Breast epithelium (tissue), 4 donors: ENCODE measurements at places on chromosomes 7 and 10. TPM values are rescaled to one million over a fixed set of nuclear protein-coding genes. Genes with fewer than 3 reads are reported as not detected.

TFEC gene
- 7.2 TPM for total RNA-seq

- no peaks in the 10 kb centered on the region for H3K36me3 ChIP-seq
- no peaks in the 10 kb centered on the region for H3K27me3 ChIP-seq
- H3K4me3 ChIP-seq, result no peak overlapping the region
- H3K4me1 ChIP-seq, result peaks cover 3% of the 10 kb centered on the region
These were observed 6.3 kb downstream of the CALML5 start for GRCh38 chr10:5492929-5493576.

DNA sequence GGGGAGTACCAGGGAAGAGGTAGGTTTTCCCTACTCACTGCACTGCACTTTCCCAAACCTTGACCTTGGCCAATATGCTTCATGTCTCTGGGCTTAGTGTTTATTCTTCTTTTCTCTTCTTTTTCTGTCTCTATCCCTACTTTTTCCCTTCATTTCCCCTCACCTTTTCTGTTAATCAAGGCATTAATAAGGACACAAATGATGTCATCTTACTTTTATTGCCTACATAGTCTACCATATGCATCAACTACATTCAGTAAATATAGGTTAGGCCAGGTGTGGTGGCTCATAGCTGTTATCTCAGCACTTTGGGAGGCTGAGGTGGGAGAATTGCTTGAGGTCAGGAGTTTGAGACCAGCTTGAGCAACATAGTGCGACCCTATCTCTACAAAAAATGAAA is 13.0 kb upstream of the ZNF503 start:
- no peaks in the 10 kb centered on the region for H3K36me3 ChIP-seq
- H3K4me3 ChIP-seq, result no peak overlapping the region
- H3K27me3 ChIP-seq, result no peaks in the 10 kb centered on the region
- DNase-seq, result no peak
- H3K4me1 ChIP-seq, result no peaks in the 10 kb centered on the region

GRCh38 chr7:129898502-129899160 is 54.1 kb downstream of the UBE2H start:
- no peaks in the 10 kb centered on the region for H3K27me3 ChIP-seq
- no peak for DNase-seq
- peak overlapping the region; percentile 3 for H3K27ac ChIP-seq
- no peak overlapping the region for H3K4me3 ChIP-seq
- no peaks in the 10 kb centered on the region for H3K4me1 ChIP-seq

POM121C gene
- 19.0 TPM for total RNA-seq

RELN gene
- 9.8 TPM for total RNA-seq

GRCh38 chr7:28096713-28097112 is 83.9 kb downstream of the JAZF1 start:
- H3K4me3 ChIP-seq, result no peak overlapping the region
- DNase-seq, result peak; percentile 42
- no peak overlapping the region for H3K27ac ChIP-seq
- H3K4me1 ChIP-seq, result no peaks in the 10 kb centered on the region

DNA sequence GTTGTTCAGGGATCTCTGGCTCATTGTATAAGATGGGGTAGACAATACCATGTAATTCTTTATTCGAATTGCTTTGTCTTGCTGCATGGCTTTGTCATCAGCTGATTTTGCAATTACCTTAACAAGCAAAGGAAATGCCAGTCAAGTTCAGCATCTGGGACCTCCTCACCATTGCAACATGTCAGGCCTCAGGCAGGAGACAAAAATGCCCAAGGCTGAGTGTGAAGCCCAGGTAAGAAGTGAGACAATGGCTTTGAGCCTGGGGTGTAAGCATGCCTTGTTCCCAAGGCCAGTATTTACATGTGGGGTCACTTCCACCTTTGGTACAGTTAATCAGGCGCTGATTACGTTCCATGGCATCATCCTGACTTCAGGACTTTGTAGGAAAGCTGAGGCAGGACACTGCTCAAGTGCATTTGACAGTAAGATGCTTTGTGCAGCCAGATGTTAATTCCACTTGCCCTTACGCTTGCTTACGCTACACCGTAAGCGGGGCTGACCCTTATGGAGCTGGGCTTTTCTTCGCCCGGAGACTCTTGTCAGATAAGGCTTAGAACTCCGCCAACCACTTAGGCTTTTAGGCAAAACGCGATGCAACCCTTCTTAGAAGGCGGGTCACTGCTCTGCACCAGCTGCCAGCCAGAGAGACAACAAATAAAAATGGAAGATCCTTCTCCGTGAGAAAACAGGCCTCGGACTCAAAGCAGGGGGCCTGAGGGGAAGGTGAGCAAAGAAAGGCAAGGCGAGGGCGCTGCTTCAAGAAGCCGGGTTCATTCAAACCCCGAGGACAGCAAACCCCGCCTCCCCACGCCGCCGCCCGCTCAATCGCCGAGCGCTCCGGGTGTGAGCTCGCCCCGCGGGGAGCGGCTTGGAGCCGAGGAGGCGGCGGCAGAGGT is 1.3 kb upstream of the SP4 start:
- peaks cover 10% of the 10 kb centered on the region for H3K4me1 ChIP-seq
- peak overlapping the region; percentile 83 for H3K4me3 ChIP-seq
- H3K27me3 ChIP-seq, result no peaks in the 10 kb centered on the region
- peak overlapping the region; percentile 99 for H3K27ac ChIP-seq
- DNase-seq, result no peak

ANAPC16 gene
- total RNA-seq, result 155 TPM

GRCh38 chr10:94131885-94132284 is 138.2 kb downstream of the PLCE1 start:
- H3K4me3 ChIP-seq, result no peak overlapping the region
- no peaks in the 10 kb centered on the region for H3K4me1 ChIP-seq
- DNase-seq, result no peak
- H3K27me3 ChIP-seq, result no peaks in the 10 kb centered on the region
- no peaks in the 10 kb centered on the region for H3K36me3 ChIP-seq
- H3K27ac ChIP-seq, result no peak overlapping the region

DNA sequence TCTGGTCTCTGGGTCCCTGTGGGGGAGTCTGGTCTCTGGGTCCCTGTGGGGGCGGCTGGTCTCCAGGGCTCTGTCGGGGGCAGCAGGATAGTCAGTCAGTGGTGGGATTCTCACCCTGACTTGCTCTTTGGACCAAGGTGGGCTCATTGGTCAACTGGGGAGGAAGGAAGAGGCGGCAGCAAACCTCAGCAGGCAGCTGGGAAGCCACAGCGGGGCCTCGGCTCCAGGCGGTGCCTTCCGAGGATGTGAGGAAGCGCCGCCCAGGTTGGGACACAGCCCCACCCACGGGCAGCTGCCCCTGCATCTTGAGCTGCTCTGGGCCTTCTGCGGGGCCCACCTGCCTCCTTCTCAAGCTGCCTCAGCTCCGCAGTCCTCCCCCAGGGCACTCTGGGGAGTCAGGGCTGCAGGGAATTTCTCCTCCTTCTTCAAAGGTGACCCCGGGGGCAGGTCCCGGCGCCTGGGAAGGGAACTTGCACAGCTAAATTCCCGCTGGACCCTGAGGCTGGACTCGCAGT is 20.4 kb upstream of the KNDC1 start:
- H3K36me3 ChIP-seq, result no peaks in the 10 kb centered on the region
- no peak overlapping the region for H3K4me3 ChIP-seq
- H3K4me1 ChIP-seq, result no peaks in the 10 kb centered on the region
- DNase-seq, result no peak
- peaks cover 4% of the 10 kb centered on the region for H3K27me3 ChIP-seq
- no peak overlapping the region for H3K27ac ChIP-seq

FEZF1 gene
- total RNA-seq, result not detected

LRGUK gene
- 1.6 TPM for total RNA-seq

SPDYE2B gene
- total RNA-seq, result not detected

DNA sequence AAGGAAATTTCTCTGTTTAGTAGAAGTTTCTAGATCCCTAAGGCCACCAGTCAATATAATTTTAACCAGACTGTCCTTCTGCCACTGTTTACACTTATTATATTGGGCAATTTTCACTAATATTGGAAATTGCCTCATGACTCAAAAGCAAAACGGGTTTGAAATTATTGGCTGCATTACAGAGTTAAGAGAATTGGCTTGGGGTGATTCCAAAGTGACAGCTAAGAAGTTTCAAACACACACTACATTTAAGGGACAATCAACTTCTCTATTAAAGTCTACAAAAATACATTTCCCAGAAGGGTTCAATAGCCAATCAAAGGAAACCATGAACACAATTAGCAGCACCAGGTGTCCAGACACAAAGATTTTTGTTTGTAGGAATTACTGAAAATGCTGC is 111.9 kb downstream of the NEBL start:
- H3K27ac ChIP-seq, result no peak overlapping the region
- no peak for DNase-seq
- no peak overlapping the region for H3K4me3 ChIP-seq
- no peaks in the 10 kb centered on the region for H3K4me1 ChIP-seq

DNA sequence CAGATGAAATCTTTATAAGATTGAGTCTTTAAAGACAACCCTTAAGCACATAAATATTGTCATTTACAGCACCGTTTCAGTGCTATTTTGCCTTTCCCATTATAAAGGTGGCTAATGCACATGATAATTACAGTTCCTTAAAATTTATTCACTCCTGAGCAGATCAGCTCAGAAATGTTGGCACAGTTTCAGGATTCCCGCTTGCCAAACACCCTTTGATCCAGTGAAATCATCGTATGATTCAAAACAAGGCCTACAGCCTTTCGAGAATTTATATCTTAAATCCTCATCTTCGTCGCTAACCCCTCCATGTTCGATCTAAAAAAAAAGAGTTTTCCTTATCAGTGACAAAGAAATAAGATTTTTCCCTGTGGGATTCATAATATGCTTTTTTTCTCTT is 14.1 kb upstream of the SOSTDC1 start:
- no peak for DNase-seq
- H3K4me1 ChIP-seq, result no peaks in the 10 kb centered on the region
- H3K27me3 ChIP-seq, result no peaks in the 10 kb centered on the region
- H3K4me3 ChIP-seq, result no peak overlapping the region
- H3K27ac ChIP-seq, result no peak overlapping the region

- no peak overlapping the region for H3K27ac ChIP-seq
- no peak for DNase-seq
- H3K4me1 ChIP-seq, result no peaks in the 10 kb centered on the region
These were observed 64.8 kb upstream of the GRM8 start for GRCh38 chr7:127317447-127317961.

- H3K36me3 ChIP-seq, result no peaks in the 10 kb centered on the region
- H3K4me1 ChIP-seq, result peaks cover 5% of the 10 kb centered on the region
- no peaks in the 10 kb centered on the region for H3K27me3 ChIP-seq
- no peak overlapping the region for H3K4me3 ChIP-seq
- DNase-seq, result no peak
- H3K27ac ChIP-seq, result no peak overlapping the region
These were observed 100.9 kb upstream of the PDLIM1 start for GRCh38 chr10:95391581-95392216.

FBXL13 gene
- 4.2 TPM for total RNA-seq

DNA sequence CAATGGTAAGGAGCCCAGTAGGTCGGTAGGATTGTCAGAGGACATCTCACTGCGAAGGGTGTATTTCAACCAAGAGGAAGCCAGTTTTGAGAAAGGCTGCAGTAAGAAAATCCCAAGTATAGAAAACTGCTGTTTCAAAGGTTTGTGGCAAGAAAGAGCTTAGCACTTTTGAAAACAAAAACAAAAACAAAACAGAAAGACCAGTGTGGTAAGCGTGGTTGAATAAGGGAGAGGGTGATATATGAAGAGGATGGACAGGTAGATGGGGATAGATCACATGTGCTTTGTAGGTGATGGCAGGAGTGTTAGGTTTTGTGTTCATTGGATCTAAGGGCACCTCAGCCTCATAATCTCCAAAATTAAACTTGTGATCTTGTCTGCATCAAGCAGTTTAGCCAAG is 141.6 kb upstream of the WNT16 start:
- H3K27ac ChIP-seq, result no peak overlapping the region
- H3K36me3 ChIP-seq, result no peaks in the 10 kb centered on the region
- H3K4me3 ChIP-seq, result no peak overlapping the region

DNA sequence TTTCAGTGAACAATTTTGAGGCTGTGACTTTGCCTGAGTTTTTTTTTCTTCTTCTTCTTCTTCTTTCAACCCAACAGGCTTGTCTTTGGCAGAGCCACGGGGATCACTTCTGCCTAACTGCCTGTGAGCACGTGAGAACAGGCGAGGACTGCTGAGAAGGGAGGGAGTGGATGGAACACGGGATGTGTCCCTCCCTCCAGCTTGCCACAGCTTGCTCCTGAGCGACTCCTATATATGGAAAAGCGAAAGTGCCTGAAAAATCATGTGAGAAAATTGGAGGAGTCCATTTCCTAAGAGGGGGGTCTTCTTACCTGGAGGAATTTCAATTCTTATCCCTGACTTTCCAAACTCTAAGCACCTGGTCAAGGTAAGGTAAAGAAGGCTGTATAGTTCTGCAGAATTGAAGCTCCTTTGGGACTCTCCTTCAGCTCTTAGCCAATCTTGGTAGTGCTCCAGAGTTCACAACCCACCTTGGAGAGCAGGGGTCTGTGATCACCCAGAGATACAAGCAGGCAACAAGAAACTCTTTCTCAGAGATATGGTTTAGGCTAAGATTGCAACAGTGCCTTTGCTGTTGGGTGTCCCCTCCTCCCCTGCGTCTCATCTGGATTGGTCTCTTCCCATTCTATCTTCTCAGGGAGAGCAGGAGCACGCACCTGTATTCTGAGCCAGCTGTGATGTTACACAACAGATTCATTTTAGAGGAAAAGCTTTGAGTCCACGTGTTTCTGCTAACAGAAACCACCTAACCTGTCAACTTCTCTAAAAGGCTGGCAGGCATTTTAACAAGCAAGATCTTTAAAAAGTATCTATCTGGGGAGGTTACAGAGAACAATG is at the start of gene MAT1A:
Gene MAT1A (minus strand): TSS at position 208 of the 837 bp plus-strand sequence. CDS start 235 bp downstream, outside the sequence.
- DNase-seq, result no peak
- H3K27ac ChIP-seq, result peak within 1 kb of the TSS; percentile 3
- H3K4me3 ChIP-seq, result no peak within 1 kb of the TSS
- H3K36me3 ChIP-seq, result no peaks in the 10 kb centered on the region

DNA sequence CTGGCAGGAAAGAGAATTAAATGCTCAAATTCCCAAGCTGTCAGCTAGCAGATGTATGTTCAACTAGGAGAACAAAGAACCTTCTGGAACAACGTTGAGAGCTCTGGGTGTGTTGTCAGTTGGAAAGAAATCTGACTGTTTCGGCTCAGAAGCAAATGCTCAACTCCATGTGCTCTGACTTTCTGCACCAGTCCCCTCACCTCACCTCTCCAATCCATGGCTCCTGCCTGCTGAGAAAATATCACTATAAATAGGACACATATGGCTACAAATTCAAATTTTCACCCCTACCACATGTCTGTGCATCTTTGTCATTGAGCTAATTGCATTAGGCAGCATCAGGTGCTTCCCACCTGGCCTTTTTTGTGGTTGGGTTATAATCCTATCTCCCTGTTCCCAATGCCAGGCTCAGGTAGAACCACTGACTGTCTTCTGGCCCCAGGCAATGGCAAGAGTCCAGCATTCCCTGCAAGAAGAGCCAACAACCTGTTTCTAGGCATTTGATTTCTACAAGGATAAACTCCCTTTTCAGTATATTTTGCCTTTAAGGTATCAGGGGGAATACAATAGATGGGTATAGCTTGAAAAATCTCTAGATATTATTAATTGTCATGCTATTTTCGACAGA is 142.6 kb upstream of the LSM8 start:
- H3K36me3 ChIP-seq, result no peaks in the 10 kb centered on the region
- no peaks in the 10 kb centered on the region for H3K4me1 ChIP-seq
- no peak overlapping the region for H3K4me3 ChIP-seq
- no peaks in the 10 kb centered on the region for H3K27me3 ChIP-seq
- peak; percentile 66 for DNase-seq
